ENCODE measurements at places on chromosomes 13 and 19.

- no peak for DNase-seq
Observed at GRCh38 chr19:4352701-4353121, 9.3 kb downstream of the MPND start.

- DNase-seq: no peak
Observed at GRCh38 chr13:61830475-61830874, 414.8 kb upstream of the PCDH20 start.

DNA sequence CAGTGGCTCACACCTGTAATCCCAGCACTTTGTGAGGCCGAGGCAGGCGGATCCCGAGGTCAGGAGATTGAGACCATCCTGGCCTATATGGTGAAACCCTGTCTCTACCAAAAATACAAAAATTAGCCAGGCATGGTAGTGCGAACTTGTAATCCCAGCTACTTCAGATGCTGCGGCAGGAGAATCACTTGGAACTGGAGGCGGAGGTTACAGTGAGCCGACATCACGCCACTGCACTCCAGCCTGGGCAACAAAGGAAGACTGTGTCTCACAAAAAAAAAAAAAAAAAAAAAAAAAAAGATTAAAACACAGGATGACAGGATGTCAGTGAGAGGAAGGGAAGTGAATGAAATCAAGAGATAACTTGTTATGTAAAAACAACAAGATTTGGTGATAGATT lies 1158.5 kb downstream of the PCDH9 start:
- no peak for DNase-seq

GRCh38 chr13:98214008-98214643 lies 37.1 kb upstream of the RNF113B start:
- no peak for DNase-seq

DNA sequence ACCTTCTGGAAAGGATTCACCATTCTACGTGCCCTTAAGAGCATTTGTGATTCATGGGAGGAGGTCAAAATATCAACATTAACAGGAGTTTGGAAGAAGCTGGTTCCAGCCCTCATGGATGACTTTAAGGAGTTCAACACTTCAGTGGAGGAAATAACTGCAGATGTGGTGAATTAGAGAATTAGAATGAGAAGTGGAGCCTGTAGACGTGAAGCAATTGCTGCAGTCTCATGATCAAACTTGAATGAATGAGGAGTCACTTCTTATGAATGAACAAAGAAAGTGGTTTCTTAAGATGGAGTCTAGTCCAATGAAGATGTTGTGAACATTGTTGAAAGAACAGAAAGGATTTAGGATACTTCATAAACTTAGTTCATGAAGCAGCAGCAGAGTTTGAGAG lies 129.1 kb downstream of the TNFRSF19 start:
- DNase-seq: no peak

- DNase-seq: no peak
Observed at GRCh38 chr13:102693776-102694175, 1.1 kb downstream of the METTL21C start.

- no peak for DNase-seq
Observed at GRCh38 chr19:49950956-49951526, 9.9 kb downstream of the SIGLEC11 start.

DNA sequence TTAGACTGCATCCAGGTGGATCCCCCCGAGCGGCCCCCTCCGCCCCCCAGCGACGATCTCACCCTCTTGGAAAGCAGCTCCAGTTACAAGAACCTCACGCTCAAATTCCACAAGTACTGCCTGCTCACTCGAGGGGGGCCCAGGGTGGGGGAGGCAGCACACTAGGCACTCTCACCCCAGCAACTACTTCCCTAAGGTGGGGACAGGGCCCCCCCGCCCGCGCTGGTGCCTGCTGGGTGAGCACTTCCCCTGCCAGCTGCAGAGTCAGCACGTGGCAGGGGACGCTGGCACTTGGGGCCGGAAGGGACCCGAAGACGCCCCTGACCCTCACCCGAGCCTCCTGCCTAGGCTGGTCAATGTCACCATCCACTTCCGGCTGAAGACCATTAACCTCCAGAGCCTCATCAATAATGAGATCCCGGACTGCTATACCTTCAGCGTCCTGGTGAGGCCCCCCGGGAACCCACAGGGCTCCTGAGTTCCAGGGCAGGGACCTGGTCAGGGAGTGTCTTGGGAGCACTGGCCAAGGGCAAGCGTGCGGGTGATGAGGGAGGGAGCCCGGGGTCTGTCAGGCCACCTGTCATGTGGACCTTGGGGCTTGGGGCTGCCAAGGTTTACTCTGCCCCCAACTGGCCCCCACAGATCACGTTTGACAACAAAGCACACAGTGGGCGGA lies 5.2 kb downstream of the MCOLN1 start:
- DNase-seq: peak; percentile 10

DNA sequence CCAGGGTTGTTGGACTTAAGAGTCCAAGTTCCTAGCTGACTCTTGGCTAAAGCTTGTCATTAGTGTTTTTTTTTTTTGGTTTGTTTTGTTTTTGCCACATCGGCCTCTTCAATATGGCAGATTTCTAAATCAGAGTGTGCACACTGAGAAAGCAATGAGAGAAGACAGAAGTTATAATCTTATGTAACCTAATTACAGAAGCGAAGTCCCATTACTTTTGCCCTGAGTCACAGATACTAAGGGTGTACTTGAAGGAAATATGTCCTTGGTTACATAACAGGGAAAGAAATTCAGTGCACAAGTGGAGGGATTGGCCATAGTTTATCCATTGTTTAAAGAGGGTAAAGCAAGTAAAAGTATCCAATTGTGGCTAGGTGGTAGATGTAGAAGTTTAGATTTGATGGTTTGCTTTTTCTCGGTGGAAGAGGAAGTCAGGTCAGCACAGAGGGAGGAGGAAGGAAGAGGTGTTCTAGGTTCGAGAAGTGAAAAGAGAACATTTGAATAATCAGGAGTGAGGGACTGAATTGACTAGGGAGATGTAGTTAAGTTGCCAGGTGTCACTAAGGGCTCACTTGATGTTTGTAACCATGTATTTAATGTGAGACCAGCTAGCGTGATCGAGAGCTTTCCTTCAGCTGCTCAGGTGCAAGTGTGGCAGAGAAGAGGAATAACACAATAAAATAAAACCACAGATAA lies 12.2 kb downstream of the GTF2F2 start:
- DNase-seq: no peak

DNA sequence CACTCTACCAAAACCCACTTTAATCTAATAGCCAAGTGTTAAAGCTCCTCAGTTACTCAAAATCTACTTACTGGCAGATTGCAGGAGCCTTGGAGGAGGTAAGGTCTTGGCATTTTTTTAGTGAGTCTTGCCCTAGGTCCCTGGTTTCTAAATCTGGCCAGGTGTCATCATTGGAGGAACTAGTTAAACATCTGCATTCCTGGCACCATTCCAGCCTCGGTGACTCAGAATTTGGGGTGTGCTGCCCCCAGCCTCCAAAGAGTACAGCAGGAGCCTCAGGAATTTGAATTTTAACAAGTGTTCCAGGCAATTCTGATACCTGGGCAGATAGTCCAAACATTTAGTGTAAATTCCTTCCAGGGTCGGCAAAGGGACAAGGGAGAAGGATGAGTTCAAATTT lies 37.4 kb downstream of the KLF5 start:
- DNase-seq: no peak

DNA sequence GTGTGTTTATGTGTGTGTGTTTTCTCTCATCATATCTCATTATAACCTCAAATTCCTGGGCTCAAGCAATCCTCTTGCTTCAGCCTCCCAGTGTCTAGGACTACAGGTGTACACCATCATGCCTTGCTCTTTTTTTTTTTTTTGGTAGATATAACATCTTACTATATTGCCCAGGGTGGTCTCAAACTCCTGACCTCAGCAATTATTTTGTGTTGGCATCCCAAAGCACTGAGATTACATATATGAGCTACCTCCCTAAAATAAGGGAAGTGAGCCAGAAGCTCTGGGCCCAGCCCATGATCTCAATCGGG lies 448 bp upstream of the ZNF543 start:
- no peak for DNase-seq

DNA sequence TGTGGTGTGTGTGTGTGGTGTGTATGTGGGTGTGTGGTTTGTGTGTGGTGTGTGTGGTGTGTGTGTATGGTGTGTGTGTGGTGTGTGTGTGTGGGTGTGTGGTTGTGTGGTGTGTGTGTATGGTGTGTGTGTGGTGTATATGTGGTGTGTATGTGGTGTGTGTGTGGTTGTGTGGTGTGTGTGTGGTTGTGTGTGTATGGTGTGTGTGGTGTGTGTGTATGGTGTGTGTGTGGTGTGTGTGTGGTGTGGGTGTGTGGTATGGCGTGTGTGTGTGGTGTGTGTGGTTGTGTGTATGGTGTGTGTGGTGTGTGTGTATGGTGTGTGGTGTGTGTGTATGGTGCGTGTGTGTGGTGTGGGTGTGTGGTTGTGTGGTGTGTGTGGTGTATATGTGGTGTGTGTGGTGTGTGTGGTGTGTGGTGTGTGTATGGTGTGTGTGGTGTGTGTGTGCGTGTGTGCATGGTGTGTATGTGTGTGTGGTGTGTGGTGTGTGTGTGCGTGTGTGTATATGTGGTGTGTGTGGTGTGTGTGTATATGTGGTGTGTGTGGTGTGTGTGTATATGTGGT lies 8.7 kb downstream of the SHISA7 start:
- no peak for DNase-seq

DNA sequence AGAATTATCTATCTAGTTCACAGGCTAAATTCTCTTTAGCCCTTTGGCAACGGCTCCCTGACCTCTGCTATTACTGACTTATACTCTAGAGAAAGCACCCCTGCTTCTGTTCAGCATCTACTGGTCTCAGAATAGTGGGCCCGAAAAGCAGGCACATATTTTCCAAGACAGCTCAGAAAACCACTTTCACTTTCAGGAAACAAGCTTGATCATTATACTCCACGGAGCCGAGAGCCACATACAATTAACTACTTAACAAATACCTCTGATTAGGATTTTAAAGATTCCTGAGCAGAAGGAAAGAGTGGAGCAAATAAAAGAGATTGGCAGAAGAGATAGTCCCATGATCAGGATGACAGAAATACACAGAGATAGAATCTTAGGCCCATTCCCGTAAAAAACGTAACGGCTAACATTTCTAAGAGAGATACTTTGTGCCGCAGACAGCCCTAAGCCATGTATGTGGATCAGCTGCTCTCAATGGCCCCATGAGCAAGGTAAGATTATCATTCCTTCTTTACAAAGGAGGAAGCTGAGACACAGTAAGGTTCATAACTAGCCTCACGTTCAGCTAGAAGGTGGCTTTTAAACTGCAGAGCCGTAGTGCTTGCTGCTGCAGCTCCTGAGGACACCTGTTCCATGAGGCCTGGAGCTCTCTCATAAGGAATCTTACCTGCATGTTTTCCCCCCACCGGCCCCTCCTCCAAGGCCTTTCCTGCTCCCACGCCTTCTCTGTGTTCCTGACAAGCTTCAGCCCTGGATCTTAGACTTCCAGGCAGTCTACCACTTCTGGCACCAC lies 227.2 kb downstream of the FOXO1 start:
- DNase-seq: peak; percentile 19

- no peak for DNase-seq
Observed at GRCh38 chr13:42924344-42924743, 67.7 kb downstream of the EPSTI1 start.

- DNase-seq: peak; percentile 36
Observed at GRCh38 chr19:17020385-17020784, 6.2 kb downstream of the CPAMD8 start.

DNA sequence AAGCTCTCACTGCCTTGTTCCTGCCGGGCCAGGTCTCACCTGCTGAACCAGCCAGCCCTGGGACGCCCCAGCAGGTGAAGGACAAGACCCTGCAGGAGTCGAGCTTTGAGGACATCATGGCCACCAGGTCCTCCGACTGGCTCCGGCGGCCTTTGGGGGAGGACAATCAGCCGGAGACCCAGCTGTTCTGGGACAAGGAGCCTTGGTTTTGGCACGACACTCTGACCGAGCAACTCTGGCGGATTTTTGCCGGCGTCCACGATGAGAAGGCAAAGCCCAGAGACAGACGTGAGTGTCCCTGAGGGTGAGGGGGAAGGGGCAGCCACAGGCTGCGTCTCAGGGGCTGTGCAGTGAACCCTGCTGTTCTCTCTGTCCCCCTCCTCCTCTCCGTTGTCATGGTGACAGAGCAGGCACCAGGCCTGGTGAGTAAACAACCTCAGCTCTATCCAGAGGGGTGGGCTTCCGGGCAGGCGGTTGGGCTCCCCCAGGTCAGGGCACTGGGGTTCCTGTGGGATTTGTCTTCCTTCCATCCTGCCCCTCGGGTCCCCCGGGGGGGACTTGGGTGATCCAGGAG lies 9.7 kb downstream of the TLE6 start:
- no peak for DNase-seq

GRCh38 chr19:1459479-1459878 lies 9.6 kb downstream of the APC2 start:
- DNase-seq: no peak

GRCh38 chr19:1244693-1245451 lies 3.3 kb downstream of the ATP5F1D start:
- DNase-seq: peak; percentile 20

DNA sequence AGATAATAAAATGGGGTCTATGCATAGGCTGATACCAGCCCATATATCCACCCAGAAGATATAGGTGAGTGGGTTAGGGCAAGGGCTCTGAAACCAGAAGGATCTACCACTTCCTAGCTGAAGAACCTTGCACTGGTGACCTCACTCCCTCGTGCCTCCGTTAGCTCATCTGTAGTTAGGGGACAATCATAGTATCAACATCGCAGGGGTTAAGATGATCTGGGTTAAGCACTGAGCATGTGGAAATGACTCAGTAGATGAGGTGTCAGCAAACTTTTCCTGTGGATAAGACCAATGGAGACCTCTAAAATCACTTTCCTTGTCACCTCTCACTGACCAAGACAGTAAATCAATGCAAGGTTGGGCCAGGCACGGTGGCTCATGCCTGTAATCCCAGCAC lies 30.5 kb downstream of the TNFSF14 start:
- no peak for DNase-seq

DNA sequence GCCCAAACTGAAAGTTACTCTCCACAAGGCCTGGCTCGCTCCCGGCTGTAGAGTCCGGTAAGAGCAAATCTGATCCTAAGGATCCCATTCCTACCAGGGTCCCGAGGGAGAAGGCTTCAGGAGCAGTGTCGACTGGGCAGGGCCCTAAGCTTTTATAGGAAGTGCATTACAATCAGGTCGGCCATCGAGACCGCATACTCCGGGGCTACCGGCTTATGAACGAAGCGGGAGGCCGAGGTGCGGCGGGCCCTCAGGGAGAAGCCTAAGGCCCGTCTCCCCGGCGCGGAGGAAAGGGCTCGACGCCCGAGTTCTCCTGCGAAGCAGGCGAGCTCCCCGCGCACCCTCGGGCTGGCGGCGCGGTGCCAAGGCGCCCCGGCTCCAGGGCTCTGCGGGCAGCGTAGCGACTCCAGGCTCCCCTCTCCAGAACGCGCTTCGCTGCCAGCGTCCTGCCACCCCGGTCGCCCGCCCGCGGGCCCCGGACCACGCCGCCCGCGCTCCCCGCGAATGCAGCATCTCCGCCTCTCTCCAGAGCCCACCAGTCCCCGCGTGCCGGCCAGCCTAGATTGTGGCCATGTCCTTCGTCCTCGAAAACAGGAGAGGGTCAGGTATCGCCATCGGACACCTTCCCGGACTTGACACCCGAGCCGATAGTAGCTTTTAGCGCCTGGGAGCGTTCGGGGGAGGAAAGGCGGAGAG lies 1.4 kb downstream of the EFNB2 start:
- peak; percentile 75 for DNase-seq

- DNase-seq: no peak
Observed at GRCh38 chr13:27583645-27584044, 36.7 kb downstream of the LNX2 start.

Measured in midbrain (tissue), 1 donor.